Left renal pelvis (tissue), 4 donors: ENCODE measurements at places on chromosomes 3 and 15.

DNA sequence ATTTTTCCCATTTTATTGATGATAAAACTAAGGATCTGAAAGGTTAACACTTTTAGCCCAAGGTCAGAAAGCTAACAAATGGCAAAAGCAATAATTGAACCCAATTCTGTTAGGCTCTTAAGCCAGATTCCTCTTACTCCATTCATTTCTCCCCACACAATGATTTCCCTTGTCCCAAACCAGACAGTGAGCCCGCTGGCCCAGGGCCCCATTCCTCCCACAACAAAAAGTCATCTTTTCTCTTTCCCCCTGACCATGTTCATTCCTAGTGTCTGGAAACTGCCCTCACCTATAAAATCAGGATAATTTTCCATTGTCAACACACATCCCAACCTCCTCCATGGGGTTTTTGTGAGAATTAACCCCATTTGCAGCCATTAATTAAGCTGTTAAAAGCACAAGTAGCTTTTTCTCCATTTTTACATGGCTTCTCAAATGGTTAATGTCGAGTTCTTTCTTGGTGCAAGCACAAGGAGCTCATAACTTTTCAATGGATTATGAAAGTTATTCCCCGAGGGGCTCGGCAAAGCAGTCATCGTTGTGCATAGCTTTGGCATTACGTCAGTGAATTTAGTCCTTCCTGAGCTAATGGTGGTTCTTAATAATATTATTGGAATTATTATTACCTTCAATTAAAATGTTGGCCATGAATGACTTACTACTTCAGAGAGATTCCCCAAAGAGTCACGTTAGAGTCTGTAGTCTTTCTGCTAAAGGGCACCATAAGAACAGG lies 151.0 kb upstream of the WNT5A start:
- no peak for DNase-seq

DNA sequence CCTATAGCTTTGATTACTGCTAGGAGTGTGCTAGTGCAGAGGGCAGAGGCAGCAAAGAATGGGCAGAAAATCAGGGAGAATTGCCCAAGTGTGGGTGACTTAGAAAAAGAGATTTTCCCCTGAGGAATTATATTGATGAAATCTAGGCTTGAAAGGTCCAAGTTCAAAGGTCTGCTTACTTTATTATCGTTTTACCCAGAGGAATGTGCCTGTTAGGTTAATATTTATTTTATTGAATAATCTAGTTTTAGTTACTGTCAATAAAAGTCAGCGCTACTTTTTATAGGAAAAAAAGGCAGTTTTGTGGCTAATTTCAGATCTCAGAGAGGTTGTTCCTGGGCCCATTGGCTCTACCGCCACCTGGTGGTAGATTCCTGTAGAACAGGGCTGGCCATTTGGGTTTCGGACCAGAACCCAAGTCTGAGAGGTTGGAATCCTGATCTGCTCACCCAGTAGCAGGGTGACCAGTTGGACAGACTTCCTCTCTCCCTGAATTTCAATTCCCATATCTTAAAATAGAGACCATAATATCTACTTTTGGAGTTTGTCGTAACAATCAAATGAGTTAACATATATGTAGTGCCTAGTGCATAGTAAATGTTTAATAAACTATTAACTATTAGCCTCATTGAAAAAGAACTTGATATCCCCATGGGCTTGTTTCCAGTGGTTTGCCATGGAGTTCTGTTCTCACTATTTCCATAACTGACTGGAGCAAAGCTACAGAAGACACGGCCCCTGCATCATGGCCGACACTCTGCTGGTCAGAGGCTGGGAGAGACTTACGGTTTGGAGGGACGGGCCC lies 62.7 kb upstream of the ZNF148 start:
- peak; percentile 14 for DNase-seq

GRCh38 chr3:158839966-158840365 lies 38.1 kb downstream of the MFSD1 start:
- no peak for DNase-seq

DNA sequence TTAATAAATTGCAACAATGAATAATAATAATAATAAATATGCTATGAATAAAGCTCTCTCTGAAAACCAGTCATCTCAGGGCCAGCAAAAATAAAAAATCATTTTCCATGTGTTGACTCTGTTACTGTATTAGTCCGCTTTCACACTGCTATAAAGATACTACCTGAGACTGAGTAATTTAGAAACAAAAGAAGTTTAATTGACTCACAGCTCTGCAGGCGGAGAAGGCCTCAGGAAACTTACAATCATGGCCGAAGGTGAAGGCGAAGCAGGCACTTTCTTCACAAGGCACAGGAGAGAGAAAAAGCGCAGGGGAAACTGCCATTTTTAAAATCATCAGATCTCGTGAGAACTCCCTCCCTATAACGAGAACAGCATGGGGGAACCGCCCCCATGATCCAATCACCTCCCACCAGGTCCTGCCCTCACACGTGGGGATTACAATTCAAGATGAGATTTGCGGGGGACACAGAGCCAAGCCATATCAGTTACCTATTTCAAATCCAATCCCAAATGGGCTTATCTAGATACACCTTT lies 224.1 kb downstream of the IGSF11 start:
- DNase-seq, result no peak

DNA sequence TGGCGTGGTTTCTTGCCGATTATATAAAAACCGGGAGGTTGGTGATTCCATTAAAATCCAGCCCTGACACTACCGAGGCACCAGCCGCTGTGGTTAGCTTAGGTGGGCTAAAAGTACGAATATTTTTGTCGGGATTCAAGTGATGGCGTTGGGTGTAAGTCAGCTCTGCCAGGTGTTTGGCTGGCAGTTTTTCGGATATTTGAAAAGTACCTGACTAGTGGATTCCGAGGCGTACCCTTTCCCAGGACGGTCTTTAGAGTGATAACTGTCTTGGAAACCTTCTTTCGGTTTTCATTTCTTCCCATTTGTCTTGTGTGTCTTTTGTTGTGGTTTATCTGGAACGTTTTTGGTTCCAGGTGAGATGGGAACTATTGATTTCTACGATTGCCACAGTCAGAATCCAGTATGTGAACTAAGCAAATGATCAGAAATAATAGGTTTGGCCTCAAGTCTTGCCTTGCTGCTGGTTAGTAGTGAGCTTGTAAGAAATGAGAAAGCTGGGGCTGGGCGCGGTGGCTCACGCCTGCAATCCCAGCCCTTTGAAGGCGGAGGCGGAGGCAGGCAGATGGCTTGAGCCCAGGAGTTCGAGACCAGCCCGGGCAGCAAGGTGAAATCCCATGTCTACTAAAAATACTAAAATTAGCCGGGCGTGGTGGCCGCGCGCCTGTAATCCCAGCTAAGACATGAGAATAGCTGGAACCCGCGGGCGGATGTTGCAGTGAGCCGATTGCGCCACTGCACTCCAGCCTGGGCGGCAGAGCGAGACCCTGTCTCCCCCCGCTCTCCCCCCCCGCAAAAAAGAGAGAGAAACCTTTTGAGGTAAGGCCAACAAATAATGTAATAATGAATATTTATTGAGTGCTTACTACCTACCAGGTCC lies 1.4 kb downstream of the FYTTD1 start:
- DNase-seq, result peak; percentile 38

DNA sequence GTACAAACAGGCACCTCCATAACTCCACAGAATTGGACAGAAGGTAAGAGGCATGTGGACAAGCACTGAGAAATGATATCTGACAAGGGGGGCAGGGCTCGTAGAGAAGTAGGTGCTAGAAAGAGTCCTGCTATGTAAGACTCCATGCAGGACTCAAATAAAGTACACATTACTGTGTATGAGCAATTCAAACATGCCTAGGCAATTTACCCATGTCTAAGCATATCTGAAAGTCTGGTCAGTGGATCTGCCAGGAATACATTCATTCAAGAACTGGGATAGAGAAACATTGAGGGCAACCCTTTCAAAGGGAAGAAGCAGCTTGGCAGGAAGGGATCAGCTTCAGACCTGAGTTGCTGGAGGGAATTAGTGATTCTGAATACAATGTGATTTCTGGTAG lies 174.1 kb upstream of the MCTP2 start:
- no peak for DNase-seq

DNA sequence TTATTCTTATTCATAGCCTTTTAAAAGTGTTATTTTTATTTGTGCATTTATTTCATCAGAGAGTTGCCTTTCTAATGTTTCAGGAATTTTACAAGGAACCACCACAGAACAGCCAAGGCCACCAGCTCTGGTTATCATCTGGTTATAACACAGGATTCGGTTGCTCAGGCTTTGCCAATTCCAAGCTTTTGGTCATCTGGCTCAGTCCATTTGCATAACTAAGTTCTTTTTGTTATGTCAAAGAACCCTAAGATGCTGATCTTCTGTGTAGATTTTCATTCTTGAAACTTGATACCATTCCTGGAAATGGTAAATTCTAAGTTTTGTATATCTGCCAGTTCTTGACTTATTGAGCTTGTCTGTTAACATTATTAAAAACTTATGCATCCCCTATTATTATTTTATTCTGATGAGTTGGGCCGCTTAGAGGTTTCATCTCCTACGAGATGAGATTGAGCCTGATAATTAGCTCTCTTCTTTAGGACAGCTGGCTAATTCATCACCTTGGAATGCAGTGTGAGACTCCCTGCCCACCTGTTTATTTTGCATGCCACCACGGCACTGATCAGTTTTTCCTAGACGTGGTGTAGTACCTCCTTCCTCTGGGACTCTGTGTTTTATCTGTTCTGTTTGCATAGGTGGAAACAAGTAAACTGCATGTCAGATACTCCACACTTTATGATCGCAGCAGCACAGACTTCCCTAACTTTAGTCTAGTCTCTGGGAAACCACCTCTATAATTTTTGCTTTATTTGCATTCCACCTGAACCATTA lies 264.8 kb downstream of the SLCO3A1 start:
- no peak for DNase-seq

GRCh38 chr15:35880896-35881295 lies 334.9 kb upstream of the DPH6 start:
- DNase-seq, result no peak
